HCEC 1CT (cell line): ENCODE measurements at places on chromosomes 4 and X.

DNA sequence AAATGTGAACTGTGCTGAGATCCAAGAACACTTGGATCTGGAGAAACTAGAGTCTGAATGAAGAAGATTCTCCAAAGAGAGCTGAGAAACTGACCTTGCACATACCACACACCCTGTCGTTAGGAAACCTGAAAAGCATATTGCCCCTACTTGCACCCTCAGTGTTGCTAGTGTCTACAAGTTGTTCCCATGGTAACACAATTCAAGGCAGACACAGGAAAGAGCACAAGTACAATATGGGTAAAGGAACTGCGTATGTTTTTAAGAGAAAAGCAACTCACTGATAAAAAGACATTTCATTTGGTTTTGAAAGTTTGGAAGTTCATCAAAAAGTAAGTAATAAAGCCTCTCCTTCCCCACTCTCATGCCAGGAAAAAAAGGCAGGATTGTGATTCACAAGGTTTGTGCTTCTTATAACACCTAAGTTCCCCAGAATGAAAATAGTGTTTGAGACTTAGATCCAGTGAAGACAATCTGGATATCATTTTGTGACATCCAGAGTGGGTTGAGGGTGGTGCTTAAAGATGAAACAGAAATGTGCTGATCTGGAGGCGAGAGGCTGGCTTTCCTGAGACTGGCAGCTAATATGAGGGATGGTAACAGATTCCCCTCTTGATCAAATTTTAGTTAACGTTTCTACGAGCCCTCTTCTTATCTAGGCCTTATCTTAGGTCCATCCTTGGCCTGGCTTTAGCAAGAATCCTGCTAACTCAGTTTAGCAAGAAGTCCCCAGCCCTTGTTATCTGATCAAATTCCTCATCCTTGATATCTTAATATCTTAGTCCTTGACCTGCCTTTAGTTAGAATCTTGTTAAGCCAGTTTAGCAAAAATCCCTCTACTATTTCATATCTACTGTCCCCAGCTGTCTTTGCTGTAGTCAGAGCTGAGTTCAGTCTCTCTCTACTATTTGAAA lies 42.3 kb downstream of the NIPAL1 start:
- no peak for DNase-seq

DNA sequence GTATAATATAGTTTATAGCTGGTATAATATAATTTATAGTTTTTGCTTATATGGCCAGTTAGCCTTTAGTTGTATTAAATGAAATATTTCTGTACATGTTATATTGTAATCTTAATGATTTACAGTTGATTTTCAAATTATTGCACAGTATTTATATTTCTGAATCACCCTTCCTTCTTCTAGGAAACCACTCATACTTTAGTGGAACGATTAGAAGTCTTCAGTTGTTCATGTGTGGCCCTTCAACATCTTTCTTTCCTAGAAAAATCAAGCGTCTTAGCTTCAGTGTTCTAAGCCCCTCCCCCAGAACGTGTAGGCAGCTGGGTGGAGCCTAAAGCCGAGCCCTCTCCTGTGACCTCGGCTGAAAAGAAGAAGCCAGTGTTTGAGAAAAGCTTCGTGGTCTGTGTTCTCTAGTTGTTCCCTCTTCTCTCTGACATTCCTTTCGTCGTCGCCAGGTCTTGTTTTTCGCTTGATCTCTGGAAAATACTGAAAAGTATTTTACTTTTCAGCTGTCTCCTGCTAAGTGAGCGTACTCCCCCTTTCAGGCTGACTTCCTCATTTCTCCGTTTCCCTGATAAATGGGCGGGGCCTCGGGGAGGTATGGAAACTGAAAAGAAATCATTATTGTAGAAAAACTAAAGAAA lies at the start of gene C4orf33:
Gene C4orf33 (plus strand): TSS at position 342 of the 644 bp plus-strand sequence. CDS start 6,459 bp downstream, outside the sequence.
- peak; percentile 39 for DNase-seq

DNA sequence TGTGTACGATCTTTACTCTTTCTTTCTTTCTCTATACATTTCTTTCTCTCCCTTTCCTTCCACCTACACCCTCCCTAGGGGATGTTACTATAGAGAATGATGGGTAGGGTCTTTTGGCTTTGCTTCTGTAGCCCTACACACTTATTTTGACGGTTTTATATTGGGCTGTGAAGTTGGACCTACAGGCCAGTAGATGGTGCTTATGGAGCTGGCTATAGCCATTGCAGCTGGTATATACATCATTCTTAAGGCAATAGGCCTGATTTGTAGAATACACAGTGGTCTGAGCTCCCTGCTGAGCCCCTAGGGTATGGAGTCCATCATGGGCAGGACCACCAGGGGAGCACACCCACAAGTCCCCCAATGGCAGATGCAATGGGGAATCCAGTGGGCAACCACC lies 1869.7 kb downstream of the STIM2 start:
- no peak for DNase-seq

- DNase-seq: no peak
Measured at GRCh38 chrX:97637289-97637688, 753.6 kb downstream of the RPA4 start.

DNA sequence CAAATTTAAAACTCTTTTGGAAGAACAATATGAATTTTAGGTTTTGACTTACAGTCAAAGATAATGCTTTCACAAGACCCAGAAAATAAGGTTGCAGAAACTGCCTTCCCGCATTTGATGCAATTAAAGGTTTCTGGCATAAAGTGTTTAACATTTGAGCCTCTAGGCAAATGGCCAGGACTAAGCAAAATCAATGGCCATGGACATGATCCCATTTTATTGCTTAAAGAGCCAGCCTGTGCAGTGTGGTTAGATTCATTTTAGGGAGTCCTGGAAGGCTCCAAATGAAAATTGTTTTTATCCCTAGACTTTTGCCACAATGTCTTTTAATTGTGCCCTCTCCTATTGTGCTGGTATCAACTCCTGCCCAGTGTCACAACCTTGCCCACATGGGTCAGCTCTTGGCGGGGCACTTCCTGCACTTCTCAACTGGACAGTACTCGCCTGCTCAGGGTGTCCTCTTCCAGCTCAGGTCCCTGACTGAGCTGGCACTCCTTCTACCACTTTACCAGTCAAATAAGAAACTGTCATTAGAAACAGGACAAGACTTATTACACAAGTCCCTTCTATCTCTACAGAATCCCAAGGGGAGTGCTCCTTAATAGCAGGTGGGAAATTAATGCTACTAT lies 208.4 kb upstream of the NPY2R start:
- no peak for DNase-seq

DNA sequence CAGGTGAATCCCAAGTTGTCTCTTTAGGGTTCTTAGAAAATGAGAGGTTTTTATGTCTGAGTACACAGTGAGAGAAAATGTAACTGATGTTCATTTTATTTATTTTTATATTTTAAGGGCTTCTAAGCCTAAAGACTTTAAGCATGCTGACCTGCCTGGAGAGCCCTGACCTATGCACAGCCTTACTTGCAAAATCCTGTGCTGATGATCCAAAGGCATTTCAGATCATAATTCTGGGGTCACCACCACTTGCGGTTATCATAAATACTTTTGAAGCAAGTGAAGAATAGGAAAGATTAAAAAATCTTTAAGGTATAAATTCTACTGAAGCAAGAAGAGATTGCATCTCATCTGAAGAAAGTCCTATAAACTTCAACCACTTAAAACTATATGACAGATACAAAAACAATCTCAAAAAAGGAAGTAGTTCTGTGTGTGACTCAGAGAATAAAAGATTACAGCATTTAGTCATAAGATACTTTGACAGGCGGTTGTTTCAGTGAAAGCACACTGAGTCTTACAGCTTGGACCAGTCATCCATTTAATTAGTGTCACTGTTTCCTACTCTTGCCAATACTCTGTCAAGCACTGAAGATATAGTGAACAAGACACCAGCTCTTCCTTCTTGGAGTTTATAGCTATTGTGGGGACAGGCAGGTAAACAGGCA lies 245.2 kb upstream of the DIPK2B start:
- DNase-seq: peak; percentile 89

GRCh38 chr4:174613979-174614378 lies 91.7 kb upstream of the HPGD start:
- DNase-seq: no peak

- no peak for DNase-seq
Measured at GRCh38 chr4:891747-892146, 40.4 kb downstream of the GAK start.

DNA sequence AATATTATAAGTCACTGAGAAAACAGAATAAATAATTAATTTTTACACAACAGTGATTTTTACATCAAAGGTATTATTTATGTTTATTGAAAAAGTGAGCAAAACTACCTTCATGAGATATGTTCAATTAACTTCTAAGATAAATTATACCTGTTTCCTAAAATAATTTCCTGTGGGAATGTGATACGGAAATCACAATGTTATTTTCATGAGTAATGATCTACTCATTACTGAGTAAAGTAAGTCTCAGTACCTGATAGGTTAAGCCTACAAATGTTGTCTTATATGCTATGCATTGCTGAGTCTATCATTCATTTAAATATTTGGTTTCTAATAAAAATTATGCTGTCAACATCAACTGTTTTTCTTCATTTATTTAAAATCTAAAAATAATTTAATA lies 324.0 kb downstream of the STPG2 start:
- DNase-seq: no peak

- DNase-seq: no peak
Measured at GRCh38 chr4:148166132-148166591, 276.1 kb downstream of the NR3C2 start.

DNA sequence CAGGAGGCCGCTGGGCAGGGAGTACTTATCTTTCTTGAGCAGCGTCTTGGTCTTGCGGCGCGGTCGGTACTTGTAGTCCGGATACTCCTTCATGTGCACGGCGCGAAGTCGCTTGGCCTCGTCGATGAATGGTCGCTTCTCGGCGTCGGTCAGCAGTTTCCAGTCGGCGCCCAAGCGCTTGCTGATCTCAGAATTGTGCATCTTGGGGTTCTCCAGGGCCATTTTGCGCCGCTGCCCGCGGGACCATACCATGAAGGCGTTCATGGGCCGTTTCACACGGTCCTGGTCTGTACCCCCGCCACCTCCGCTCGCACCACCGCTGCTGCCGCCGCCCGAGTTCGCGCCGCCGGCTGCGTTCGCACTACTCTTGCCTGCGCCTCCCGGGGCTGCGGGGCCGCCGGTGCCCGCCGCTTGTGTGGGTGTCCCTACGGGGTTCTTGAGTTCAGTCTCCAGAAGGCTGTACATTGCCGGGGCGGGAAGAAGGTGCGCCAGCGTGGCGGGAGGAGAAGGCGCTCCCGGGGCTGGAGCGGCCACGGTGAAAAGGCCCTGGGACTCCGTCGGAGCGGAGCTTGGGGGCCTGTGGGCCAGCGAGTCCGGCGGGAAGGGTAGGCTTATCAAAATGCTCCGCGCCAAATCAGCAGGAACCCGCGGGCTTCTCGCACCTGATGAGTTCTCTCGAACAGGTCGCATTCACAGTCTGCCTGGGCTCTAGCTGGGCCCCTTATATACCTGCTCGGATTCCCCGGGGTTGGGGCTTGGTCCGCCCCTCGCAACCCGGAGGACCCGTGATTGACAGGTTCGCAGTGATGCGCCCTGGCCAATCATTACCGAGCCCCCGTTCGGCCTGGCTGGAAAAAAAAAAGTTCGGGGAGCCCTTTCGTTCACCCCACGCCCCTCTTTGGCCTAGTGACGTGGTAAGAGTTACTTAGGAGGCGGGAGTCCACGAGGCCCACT lies at the start of gene SOX3:
Gene SOX3 (minus strand): TSS at position 699 of the 954 bp plus-strand sequence. CDS start 9 bp downstream, at position 690.
- DNase-seq: no peak

- DNase-seq: no peak
Measured at GRCh38 chrX:70405003-70405402, 18.1 kb upstream of the GDPD2 start.

- DNase-seq: no peak
Measured at GRCh38 chrX:39476604-39477021, 621.1 kb downstream of the BCOR start.

GRCh38 chrX:124860736-124861135 lies 458.9 kb upstream of the TEX13C start:
- DNase-seq: no peak

GRCh38 chr4:6177587-6178197 lies 22.7 kb downstream of the JAKMIP1 start:
- no peak for DNase-seq

DNA sequence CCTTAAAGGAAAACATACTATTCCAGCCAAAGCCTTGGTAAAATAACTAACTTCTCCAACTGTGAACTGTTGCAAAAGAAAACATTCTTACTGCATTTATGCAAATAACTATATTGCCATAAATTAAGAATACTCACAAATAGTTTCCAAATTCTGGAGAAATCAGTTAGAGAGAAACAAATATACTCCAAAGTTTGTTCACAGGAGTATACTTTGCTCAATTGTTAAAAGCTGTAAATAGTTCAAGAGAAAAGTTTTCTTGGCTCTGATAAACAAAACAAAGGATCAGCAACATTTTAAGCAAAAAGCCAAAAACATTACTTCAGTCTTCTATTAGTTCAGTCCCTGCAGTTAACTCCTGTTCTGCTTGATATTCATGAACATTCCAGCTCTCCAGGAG lies 83.0 kb downstream of the EIF4E start:
- no peak for DNase-seq

GRCh38 chr4:61312526-61312925 lies 112.4 kb downstream of the ADGRL3 start:
- peak; percentile 7 for DNase-seq

GRCh38 chrX:69070949-69071650 lies 94.2 kb downstream of the PJA1 start:
- DNase-seq: no peak

DNA sequence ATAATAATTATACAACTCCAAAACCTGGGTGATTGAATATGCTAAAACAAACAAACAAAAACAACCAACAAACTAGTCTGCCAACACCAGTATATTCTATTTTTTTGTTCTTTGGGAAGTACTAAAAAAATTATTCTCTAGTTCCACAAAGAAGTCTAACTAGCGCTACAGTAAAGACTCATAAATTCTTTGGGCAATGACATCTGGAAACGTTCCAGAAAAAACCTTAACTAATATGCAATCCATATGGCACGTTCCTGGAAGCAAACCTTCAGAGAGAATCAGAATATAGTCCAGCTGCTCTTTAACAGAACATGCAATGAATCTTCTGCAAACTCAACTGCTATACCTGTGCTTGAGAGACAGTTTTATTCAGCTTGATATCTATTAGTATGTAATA lies 500.1 kb downstream of the TRAM1L1 start:
- no peak for DNase-seq

DNA sequence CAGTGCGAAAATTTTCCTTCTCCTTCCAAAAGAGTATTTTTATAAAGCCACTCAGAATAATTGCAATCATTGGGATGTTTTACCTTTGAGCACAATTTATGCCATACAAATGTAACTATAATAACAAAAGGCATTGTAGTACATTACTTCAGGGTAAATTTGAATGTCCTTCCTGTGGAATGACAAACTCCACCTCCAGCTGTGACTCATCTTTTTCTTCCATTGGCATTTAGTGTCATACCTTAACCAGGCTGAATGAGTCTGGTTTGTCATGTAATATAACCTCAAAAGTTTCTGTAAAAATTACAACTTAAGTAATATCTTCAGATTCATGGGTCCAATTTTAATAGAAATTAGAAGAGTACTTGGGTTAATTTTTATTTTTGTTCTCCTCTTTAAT lies 93.3 kb downstream of the TMEM47 start:
- DNase-seq: no peak

- DNase-seq: no peak
Measured at GRCh38 chr4:152607178-152607577, 71.3 kb upstream of the FBXW7 start.

GRCh38 chr4:102247041-102247440 lies 98.2 kb downstream of the SLC39A8 start:
- DNase-seq: peak; percentile 15

GRCh38 chr4:75457365-75457764 lies 56.8 kb downstream of the RCHY1 start:
- DNase-seq: no peak
